ENCODE measurements at places on chromosomes 16 and 17.

DNA sequence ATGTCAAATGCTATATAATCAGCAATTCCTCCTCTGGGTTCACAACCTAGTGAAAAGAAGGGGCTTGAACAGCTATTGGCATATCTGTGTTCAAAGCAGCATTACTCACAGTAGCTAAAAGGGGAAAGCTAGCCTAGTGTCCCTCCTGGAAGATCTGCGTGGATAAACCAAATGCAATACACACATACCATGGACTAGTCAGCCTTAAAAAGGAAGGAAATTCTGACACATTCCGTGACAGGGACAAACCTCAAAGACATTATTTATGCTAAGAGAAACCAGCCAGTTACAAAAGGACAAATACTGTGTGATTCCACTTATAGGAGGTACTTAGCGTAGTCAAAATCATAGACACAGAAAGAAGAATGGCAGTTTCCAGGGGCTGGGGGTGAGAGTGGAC lies 90.1 kb downstream of the XYLT1 start:
- no peak for DNase-seq

- no peak for DNase-seq
Observed at GRCh38 chr16:74748616-74749026, 26.0 kb downstream of the FA2H start.

DNA sequence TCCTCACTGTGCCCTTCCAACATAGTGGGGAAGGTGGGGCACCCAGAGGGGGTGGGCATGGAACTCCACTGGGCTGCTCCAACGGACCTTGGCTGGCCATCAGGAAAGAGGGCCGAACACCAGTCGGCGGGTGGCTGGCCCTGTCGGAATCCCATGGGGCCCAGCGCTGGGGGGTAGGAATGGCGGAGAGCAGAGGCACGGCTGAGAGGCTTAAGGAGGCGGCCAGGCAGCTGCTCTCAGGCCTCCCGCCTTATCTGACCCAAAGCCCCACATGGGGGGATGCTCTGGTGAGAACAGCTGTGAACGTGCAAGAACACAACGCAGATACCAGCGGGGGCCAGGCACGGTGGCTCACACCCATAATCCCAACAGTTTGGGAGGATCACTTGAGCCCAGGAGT lies 4.4 kb upstream of the MYO1C start:
- no peak for DNase-seq

DNA sequence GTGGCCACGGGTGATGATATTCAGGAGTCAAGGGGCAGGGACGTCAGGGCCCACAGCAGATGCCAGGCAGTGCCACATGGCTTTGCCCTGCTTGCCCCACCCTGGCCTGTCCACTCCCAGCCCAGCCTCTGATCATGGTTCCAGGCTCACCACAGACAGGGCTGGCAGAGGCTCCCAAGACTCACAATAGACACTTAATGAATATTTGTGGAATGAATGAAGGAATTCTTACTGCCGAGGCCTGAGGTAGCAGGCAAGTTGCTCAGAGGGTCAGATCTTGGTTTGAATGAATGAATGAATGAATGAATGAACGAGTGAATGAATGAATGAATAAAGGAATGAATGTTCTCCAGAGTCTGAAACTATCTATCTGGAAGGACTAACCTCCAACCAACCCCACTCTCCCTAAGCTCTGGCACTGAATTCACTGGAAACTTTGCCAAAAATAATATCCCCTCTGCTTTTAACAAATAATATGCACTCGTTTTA lies 60.9 kb downstream of the RAI1 start:
- no peak for DNase-seq

DNA sequence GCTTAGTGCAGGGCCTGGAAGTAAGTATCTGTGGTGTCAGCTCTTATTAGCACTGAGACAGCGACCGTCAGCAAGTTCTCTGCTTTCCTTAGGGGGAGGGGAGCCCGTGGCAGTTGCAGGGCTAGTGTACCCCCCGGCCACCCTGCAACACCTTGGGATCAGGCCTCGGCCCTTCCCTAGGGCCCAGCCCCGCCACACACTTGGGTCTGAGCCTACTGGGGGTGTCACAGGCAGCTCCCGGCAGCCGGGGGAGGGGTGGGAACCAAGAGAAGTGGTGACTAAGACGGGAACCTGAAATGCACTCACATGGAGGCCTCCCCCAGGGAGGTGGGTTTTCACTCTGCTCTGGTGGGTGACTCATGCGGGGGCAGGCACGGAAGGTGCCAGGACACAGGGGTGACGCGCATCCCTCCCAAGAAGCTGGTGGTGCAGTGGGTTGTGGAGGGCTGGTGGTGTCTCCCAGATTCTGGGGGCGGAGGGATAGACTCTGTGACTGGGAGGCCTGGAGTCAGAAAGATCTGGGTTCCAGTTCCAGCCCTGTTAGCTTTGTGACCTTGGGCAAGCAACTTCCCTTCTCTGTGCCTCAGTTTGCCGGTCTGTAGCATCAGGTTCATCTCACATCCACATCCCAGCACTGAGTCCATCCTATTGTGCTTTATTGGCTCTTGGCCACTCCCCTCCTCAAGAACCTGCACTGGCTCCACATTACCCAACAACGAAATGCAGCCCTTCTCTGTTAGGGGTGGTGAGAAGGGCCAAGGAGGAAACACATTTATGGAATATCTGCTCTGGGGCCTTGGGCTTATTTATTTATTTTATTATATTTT lies 44.5 kb downstream of the LAT start:
- peak; percentile 51 for DNase-seq

GRCh38 chr16:71645450-71645849 lies 19.5 kb downstream of the MARVELD3 start:
- DNase-seq: no peak

Data from activated naive CD4-positive, alpha-beta T cell (primary cell).